Fibroblast of lung (primary cell): ENCODE measurements at places on chromosomes 2 and 18.

- DNase-seq, result peak; percentile 88
Measured at GRCh38 chr18:45670281-45670962, 53.6 kb upstream of the SLC14A1 start.

GRCh38 chr2:52112141-52112540, 1080.2 kb upstream of the NRXN1 start:
- DNase-seq, result no peak

DNA sequence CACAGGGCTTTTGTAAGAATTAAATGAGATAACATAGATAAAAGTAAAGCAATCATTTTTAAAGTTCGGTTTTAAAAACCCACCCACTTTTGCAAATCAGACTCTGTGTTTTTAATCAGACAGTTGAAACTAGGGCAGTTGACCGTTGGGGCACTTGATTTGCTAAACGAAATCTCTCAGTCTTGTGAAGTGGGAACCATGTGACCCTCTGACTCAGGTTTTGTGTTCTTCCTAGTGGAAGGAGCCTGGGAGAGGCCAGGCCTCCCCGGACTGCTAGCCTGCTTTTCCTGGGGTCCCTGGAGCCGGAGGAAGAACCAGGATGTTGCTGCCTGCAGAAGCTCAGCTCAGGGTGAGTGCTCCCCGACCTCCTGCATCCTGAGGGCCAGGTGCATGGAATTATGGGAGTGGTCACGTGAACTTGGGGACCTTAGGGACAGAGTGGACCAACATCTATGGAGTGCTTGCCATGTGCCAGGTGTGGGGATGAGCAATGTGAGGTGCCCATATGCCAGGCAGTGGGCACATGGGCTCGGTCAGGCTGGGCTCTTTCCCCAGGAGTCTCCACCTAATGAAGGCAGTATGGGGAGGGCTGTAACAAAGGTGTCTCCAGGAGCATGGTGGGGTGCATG, 3.9 kb downstream of the C2orf72 start:
- no peak for DNase-seq

DNA sequence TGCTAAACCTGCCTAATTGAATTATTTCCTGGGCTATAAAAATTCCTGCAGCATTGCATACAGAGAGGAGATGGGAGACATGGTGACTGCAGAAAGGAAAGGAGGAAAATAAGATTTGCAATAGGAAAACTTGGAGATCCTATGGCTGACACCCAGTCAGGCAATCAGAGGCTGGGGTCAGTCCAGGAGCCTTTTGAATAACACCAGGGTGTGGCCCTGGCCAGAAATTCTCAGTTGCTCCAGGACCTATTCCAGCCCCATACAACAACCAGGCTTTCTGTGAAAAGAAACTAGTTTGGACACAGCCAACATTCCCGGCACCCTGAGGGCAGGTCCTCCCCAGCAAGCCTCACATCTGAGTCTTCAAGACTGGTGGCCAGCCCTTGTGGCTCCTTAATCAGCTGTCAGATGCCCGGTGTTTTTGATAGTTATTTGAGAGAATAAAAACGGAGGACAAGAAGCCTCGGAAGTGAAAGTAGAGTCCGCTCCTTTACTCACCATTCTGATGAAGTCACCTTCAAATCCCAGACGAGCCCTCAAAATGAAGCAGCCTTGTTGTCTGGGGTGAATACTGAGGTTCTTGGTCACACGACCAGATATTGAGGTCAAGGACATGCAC, 31.1 kb upstream of the GMCL1 start:
- peak; percentile 8 for DNase-seq

DNA sequence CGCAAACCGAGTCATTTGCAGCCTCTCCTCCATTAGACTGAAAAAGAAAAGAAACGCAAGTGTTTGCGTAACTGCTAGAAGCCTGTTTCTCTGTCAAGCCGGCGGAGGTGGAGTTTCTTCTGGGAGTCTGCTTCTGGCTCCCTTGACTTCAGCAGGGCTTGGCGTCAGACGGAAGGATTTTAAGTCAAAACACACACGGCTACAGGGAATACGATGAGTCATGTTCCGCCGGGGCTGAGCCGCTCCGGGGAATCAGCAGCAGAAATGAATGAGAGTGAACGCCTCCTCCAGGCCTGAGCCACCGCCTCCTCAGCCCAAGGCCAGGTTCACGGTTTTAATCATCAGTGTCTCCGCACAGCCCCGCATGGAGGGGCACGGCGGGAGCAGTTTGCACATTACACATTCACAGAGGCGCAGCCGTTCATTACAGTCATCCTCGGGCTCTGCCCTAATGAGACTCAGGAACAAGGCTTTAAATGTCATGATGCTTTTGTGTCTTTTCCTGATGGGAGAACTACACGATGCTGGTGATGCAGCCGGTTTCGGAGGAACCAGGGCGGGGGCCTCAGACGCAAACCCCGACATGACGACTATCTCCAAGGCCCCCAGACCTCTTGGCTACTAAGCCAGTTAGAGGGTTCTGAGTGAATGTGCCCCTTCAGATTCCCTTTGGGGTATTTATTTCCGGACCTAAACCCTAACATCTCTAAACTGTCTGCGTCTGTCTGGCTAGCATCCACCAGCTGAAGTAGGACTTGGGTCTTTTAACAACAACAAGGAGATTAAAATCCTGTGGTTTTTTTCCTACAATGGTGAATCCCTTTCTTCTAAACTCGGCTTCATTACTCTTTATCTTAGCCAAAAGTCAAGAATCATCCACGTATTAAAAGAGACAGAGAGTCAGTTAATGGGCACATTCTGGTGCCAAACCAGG, 11.1 kb upstream of the SCG2 start:
- DNase-seq, result peak; percentile 99

- no peak for DNase-seq
Measured at GRCh38 chr18:44213293-44213692, 467.4 kb upstream of the SETBP1 start.

GRCh38 chr2:216474925-216475670, 23.5 kb upstream of the RPL37A start:
- DNase-seq, result no peak

GRCh38 chr2:184425083-184425482, 173.2 kb upstream of the ZNF804A start:
- DNase-seq, result no peak

DNA sequence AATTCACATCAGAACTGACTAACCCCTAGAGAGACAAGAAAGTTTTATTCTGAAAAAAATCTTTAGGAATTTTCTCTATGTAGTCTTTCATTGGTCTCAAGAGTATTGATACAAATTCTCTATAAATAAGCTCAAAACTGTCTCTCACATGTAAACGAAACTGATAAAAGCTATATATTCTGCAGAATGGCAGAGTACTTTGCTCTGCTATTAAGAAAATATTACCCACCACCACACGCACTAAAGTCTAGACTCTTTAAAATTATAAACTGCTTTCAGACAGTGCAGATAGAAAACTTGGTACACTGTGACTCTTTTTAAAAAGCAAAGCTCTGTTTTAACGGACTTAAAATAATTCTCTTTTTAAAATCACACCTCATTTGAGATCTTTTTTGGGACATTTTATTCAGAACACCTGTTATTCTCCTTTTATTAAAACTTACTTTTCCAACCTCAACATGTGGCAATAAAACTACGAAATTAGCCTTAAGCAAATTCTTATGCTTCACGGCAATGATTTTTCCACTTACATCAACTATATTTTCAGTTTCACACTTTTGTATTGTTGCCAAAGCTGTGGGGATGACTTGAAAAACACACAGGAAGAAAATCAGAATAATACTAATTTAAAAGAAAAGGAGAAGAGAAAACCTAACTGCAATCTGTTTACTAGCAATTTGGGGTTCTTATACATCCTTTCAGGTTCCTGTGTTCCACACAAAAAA, 58.0 kb downstream of the CCDC88A start:
- DNase-seq, result no peak

GRCh38 chr2:69030800-69031428, 17.9 kb downstream of the ANTXR1 start:
- DNase-seq, result no peak

DNA sequence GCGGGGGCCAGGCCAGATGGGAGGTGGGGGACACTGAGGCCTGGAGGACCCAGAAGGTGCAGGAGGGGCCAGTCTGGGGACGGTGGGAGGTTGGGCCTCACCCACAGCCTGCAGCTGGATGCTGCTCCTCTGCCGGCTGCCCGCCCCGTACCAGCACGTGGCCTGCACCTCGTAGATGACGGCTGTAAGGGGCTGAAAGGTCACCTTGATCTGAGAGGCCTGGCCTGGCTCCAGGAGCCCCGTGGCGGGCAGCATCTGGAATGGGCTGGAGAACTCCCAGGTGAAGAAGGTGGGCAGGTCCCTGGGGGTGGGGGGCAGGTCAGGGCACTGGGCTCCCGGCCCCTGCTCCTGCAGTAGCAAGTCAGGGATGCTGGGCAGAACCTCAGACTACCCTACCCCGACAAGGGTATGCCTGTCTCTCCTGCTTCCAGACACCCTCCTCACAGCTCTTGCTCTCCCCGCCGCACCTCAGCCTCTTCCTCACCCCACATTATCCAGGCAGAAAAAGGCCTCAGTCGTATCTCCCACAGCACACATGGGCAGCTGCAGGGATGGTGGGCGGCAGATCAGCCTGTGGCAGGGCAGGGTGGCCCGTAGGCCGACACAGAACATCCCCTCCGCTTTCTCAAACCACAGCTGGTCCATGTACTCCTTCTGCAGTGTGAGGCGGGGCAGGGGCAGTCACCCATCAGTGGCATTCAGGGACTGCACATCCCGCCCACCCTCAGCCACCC, 10.1 kb downstream of the CFAP65 start:
- DNase-seq, result no peak

GRCh38 chr18:28588884-28589549, 412.1 kb upstream of the CDH2 start:
- DNase-seq, result no peak

- no peak for DNase-seq
Measured at GRCh38 chr2:58434692-58435091, 193.6 kb upstream of the FANCL start.

DNA sequence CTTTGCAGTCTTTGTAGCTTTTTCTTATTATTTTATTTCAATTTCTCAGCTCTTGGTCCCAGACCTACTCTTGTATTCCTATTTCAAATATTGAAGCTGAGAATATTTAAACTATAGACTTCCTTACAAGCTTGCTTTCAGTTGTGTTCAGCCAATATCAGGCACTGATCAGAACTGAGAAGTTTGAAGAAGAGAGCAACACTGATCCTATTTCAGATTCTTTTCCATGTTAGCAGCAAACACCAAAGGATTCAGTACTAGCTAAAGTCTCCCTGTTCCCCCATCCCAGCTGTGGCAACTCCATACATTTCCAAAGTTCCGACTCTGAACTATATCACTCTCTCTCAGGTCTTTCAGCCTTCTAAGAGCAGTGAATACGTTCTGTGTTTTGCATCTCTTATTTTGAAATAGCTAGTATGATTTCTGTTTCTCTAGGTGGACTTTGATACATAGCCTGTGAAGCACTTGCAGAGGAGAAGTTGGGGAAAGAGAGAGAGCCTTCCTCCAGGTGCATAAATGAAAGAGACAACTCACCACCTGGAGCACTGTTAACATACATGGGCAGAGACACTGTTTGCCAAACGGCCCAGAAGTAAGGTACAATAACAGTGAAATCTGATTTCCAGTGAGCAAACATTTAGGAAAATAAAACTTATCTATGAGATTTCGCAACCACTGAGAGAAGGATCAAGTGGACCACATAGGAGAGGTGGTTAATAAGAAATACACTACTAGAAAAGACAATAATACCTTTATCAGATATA, 135.0 kb upstream of the ZNF804A start:
- DNase-seq, result no peak

DNA sequence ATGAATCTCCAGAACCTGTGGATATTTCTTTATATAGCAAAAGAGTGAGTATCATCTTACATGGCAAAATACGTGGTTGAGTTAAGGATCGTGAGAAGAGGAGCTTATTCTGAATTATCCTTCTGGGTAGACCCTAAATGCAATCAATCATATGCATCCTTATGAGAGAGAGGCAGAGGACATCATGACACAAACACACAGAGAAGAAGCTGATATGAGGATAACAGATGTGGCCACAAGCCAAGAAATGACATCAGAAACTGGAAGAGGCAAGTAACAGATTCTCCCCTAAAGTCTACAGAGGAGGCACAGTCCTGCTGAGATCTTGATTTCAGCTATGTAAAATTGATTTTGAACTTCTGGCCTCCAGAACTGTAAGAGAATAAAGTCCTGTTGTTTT, 730.2 kb upstream of the ZNF804A start:
- peak; percentile 1 for DNase-seq

DNA sequence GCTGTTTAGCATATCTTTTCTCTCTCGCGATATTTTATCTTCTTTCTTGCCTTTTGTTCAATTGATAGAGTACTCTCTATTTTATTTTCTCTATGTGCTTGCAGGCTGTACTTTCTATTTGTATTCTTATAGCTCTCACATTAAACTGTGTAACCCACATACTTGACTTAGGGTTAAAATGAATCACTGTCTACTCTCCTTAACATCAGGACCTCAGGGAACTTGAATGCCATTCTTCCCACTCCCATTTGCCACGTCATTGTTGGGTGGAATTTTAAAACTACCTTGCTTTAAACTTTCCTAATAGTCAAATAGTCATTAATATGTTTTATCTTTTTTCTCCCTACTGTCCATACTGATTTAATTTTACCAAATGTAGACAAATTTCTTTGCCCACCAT, 269.7 kb downstream of the ALPK2 start:
- DNase-seq, result no peak

DNA sequence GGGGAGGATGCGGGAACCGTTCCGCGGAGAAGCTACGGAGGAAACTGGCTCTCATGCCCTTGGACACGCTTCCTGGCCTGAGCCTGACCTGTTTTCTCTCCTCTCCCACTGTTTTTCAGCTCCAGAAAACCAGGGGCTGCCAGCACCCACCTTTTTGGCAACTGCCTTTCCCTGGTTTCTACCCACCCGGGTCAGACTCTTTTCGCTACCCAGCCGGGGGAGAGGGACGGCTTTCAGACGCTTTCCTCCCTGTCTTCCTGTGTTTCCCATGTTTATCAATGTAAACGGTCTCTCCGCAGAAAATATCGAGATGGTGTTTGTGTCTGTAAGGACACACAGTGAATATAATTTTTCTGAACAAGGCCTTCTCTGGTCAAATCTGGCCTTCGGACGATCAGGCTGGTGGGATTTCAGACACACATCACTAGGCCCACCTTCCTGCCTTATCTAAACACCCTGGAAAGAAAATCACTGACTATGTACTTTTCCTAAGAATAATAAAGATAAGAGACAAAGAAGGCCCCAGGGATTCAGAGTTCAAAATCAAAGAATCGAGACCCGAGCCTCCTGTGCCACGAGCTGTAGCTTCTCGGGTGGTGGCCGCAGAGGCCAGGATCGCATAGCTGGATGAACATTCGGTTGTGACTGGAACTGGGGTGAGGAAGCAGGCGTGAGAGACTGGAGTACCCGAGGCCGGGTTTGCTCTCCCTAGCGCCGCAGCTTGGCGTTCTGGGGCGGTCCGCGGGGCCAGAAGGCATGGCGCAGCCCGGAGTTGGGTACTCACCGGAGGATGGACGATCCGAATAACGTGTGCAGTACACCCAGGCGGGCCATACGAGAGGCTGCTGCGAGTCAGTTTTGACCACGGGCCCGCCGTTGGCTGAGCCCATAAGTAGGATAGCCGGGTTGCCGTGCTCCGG, 1.7 kb downstream of the EN1 start:
- DNase-seq, result no peak

GRCh38 chr2:222212571-222212970, 86.2 kb downstream of the PAX3 start:
- no peak for DNase-seq
